ENCODE measurements at places on chromosomes 16 and 17.

DNA sequence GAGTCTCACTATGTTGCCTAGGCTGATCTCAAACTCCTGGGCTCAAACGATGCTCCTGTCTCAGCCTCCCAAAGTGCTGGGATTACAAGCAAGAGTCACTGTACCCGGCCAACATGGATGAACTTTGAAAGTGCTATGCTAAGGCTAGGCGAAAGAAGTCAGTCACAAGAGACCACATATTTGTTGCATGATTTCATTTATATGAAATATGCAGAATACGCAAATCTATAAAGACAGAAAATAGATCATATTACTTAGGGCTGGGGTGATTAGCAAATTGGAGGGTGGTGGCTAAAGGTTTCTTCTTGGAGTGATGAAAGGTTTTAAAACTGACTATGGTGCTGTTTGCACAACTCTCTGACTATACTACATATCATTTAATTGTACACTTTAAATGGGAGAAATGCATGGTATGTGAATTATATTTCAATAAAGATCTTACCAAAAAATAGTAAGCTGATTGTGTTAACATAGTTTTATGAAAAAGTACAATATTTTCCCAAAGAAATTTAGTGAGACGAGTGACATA lies 1.2 kb upstream of the FLYWCH1 start:
- no peak for DNase-seq

DNA sequence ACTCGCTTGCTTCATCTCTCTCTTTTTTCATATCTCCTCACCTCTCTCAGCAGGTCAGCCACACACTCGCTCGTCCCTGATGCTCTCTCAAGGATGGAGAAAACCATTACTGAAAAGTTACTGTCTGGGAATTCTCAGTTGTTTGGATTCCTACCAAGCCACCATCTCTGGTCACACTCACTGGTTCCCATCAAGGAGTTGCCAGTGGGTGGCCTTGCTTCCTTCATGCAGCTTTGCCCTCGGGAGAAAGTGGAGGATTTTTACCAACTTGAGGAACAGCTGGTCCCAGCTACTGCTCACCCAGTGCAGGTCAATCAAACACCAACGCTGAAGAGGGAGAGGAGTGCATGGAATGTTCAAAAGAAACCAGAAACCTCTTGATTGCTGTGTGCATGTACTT lies 25.3 kb downstream of the MEOX1 start:
- DNase-seq, result no peak

GRCh38 chr16:73020409-73020884 lies 27.5 kb downstream of the ZFHX3 start:
- no peak for DNase-seq

DNA sequence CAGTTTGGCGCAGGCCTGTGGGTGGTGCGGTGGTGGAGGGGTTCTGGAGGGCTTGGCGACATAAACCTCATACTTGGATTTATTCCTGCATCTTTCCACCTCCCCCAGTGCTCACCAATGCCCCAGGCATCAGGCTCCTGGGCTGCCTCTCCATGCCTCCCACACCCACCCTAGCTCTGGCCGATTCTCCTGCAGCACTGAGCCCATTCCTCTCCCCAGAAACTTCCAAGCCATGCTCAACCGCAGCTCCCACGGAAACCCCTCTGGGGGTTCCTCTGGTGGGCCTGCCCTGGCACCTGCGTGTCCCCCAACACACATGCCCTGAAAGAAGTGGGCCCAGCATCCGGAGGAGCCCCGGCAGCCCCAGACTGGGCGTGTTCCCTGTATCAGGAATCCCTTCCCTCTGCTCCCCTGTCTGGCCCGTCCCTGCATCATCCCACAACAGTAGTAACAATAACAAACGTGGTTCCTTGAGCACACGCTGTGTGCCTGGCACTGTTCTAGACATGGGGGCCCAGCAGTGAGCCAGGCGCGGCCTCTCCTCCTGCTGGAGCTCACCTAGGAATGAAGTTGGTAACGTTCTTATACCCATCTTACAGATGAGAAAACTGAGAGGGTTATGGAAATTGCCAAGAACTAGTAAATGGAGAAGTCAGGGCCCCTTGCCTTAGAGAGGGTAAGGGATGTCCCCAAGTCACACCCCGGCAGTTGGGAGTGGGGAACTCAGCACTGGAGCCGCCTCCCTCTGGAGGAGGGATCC lies 2.3 kb downstream of the PRSS21 start:
- no peak for DNase-seq

DNA sequence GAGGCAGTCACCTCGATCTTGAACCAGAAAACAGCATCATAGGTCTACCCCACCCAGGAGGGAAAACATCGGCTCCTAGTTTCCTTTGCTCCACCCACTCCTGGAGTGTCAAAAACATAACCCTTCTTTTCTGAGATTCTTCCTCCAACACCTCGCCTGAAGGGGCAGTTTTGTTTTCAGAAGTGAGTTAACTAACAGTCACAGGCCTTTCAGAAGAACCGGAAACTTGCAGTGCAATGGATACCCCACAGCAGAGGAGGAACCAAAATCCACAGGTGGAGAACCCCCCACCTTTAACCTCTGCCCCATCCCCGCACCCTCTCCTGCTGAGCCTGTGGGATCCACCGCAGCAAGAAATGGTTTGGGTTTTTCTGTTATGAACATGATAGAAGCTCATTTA lies 7.8 kb upstream of the TEX2 start:
- DNase-seq, result no peak

DNA sequence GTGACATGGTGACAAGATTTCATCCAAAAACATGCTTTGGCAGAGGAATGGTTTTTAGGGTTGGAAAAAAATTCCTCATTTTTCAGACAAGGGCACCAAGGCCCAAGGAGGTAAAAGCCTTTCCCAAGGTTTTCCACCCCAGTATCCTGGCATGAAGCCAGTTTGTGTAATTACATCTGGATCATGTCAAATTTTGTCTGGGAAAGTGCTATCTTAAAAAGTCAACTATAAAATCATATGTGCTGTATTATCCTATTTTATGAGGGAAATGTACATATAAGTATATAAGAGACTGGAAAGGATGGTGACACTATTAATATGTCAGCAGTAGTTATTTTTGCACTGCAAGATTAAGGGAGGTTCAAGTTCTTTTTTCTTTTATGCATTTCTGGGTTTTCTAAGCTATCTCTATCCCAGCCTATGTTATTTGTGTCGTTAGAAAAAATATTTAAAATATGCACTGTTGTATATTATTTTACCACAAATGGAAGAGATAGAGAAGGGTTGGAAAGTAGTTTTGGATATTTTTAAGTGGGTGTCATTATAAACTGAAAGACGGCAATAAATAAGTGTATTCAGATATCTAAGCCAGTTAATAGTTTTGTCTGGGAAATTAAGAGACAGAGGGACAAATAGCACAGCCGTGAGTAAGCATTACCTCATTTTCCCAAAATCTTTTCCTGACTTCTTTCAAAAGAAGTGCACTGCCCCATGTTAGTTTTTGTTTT lies 13.5 kb upstream of the FBXO47 start:
- no peak for DNase-seq

DNA sequence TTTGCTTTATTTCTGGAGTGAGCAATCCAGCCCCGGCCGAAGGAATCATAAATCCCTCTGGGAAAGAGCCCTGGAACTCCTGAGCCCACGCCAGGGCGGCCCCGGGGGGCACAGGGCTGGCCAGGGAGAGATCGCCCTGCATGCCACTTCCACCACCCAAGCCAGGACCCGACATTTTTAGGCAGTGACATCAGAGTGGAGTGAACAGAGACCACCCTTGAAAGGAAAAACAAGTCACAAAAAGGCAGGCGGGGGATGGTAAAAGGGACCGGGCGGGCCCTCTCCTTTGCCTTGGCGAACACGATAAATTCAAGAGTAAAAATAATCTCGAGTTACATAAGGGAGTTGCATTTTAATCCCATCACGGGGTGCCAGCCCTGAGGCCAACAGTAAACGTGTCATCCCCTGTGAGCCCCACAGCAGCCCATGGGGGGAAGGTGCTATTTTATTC lies 284.1 kb downstream of the C16orf95 start:
- no peak for DNase-seq

GRCh38 chr16:58843675-58844074 lies 109.6 kb upstream of the GOT2 start:
- DNase-seq, result no peak

- no peak for DNase-seq
These were observed 6.5 kb downstream of the RNF157 start for GRCh38 chr17:76233588-76234353.

DNA sequence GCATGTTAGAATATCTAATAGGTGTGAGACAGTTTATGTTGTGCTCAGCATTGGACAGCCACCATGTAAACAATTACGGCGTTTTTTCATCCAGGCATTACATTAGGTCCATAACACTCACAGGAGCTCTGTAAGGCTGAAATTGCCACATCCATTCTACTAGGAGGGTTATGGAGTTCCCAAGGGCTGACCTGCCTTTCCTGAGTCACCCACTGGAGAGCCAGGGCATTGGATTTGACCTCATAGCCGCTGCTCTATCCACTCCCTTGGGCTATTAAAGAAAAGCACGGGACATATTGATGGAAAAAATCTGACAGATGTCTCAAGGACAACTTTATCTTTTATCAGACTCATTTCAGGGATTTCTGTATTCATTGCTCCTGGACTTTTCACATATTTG lies 306.3 kb upstream of the HSBP1 start:
- no peak for DNase-seq

DNA sequence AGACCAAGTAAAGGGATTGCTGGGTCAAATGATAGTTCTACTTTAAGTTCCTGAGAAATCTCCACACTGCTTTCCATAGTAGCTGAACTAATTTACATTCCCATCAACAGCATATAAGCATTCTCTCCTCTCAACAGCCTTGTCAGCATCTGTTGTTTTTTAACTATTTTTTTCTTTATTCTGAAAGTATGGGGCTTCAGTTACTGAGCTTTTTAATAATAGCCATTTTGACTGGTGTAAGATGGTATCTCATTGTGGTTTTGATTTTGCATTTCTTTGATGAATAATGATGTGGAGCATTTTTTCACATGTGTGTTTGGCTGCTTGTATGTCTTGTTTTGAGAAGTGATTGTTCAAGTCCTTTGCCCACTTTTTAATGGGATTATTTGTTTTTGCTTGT lies 2.5 kb downstream of the KRTAP2-2 start:
- DNase-seq, result no peak

DNA sequence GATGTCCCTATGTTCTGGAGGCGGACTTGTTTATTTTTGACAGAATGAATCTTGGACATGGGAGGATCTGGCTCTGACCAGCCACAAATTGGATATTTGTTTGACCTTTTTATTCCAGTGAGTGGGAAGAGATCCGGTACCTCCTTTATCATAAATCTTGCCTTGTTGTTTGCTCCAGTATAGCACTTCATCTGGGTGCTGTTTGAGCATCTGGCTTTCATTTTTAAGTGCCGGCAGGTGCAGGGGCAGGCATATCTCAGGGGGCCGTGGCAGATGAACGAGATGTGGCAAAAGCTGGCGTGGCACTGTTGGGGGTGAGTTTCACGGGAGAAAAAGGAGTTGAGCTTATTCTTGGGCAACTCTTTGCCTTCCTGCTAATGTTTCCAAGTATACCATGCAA lies 37.8 kb downstream of the MSI2 start:
- no peak for DNase-seq

DNA sequence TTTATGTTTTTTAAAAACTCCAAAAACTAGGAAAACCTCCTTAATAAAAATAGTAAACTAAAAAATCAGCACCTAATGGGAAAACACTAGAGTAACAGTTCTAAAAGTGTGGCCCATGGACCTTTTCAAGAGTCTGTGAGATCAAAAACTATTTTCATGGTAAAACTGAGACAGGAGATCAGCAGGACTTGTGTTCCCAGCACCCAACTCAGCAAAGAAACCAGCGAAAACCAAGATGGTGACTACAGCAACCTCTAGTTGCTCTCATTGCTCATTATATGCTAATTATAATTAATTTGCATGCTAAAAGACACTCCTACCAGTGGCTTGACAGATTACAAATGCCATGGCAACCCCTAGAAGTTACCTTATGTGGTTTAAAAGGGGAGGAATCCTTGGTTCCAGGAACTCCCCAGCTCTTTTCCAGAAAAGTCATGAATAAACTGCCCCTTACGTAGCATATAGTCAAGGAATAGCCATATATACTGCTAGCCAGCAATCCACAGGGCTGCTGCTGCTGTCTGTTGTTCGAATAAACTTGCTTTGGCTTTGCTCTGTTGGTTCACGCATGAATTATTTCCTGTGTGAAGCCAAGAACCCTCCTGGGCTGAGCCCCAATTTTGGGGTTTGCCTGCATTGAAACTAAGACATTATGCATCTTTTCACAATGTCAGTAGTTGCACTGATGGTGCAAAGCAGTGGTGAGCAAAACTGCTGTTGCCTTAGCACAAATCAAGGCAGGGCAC lies 12.4 kb downstream of the CMTR2 start:
- no peak for DNase-seq

GRCh38 chr17:14918540-14918939 lies 346.6 kb downstream of the PMP22 start:
- no peak for DNase-seq

- no peak for DNase-seq
These were observed 7.7 kb upstream of the ST6GALNAC2 start for GRCh38 chr17:76593384-76593826.

DNA sequence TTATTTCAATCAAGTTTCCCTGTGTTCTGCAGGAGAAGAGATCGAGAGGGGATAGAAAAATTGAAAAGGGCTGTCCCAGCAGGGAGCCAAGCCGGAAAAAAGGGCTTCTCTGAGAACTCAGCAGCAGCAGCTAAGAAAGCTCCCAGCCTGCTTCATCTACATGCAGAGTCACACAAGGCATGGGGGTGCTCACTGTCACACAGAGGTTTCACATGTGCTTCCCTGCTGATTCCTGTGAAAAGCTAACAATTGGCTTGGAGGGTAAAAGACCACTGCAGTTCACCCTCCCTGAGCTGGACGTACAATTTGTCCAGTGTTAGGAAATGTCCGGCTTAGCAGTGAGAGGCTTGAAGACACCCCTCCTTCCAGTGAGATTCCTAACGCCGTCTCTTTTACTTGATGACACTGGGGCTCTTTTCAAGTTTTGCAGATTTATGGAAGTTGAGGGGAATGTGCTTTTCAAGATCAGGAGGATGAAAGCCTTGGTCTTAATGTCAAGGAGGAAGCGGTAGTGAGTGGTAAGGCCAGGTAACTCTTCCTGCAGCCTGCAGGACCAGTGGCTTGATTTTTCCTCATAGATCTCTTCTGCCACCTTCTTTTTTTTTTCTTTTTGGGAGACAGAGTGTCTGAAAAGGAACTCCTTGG lies 85.6 kb downstream of the WNT3 start:
- DNase-seq, result no peak

DNA sequence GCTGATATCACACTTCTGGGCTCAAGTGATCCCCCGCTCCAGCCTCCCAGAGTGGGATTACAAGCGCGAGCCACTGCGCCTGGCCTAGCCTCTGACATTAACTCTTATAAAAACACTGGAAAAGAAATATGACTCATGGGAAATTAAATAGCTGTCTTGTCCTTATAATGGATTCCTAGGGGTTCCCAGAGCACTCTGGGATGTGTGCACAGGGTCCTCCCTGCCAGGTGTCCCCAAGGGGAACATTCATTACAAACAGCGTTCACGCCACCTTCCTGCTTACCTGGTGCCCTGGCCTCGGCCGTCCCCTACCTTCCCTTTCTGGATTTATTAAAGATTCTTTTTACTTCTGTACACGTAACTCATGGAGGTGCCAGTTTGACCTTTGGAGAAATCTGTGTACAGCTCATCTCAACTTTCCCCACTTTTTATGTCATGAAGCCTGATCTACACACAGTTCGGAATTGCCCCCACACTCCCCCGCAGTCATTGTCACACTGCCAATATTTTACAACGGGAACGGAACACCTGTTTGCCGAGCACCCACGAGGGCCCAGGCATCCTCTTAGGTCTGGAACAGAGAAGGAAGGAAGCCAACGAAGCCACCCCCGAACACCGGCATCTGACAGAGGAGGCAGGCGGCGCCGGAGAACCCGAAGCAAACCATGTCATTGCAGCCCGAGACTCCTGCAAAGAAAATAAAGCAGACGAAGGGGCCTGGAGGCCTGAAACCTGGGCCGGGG lies 39.7 kb upstream of the MEAK7 start:
- no peak for DNase-seq

All from stimulated activated CD4-positive, alpha-beta T cell treated with anti-CD3 and anti-CD28 coated beads, Interleukin-12 subunit alpha, Interleukin-12 subunit beta, amount 100 ng/mL, for 24 hours (primary cell).